ENCODE measurements at places on chromosomes 7 and 10. TPM values are rescaled to one million over a fixed set of nuclear protein-coding genes. Genes with fewer than 3 reads are reported as not detected.

DNA sequence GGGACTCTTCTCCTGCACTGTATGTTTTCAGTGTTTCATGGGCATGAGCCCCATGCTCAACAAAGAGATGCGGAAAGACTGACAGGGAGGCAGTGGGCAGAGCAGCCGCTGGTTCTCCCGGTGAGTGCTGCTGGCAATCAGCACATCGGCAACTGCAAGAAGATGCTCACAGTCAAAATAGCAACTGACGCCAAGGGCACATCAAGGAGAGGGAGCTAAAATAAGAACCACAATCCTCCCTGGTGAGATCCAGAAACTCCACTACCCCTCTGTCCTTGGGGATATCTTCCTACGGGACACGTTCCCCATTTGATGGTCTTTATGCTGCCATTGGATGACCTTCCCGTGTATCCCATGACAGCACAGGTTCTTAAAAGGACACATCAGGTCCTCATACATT, 28.9 kb upstream of the SVIL start:
- DNase-seq: no peak
- no peaks in the 10 kb centered on the region for H3K36me3 ChIP-seq
- peaks cover 16% of the 10 kb centered on the region for H3K4me1 ChIP-seq
- H3K27ac ChIP-seq: no peak overlapping the region

DNA sequence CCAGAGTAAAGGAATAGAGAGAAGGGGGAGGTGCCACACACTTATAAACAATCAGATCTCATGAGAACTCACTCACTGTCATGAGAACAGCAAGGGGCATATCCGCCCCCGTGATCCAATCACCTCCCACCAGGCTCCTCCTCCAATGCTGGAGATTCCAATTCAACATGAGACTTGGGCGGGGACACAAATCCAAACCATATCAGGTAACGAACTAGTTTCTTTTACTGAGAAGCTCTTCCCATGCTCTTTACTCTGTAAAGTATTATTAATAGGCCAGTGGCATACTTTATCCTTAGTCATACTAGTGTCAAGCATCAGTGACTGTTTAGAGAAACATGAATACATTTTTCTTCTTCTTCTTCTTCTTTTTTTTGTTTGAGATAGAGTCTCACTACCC, 39.4 kb upstream of the ZNF488 start:
- H3K27me3 ChIP-seq: no peaks in the 10 kb centered on the region
- no peak for DNase-seq
- no peak overlapping the region for H3K4me3 ChIP-seq
- H3K27ac ChIP-seq: no peak overlapping the region

DNA sequence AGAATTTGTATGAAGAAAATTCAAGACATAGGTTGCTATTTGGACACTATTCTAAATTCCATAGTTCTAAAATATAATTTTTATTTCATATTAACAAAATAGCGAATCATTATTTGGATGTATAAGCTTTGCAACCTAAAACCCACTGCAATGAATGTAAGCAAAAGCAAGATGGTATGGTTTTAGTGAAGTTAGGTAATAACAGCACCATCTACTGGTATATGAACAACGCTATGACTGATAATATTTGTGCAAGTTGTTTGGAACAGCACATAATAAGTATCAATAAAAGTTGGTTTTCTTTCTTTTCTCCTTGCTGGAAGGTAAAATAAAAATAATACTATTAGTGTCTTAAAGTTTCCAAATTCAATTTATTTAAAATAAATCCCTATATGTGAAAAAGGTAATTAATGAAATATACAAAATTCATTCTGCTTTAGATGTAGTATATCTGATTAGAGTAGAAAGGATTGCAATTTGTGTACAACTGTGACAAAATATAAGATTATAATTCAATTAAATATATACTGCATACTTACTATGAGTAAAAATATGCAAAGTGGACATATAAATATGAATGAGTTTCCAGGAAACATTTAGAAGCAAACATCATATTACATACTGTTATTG, 79.0 kb upstream of the LSM8 start:
- H3K36me3 ChIP-seq: no peaks in the 10 kb centered on the region
- no peaks in the 10 kb centered on the region for H3K4me1 ChIP-seq
- no peak overlapping the region for H3K27ac ChIP-seq
- H3K27me3 ChIP-seq: no peaks in the 10 kb centered on the region

DNA sequence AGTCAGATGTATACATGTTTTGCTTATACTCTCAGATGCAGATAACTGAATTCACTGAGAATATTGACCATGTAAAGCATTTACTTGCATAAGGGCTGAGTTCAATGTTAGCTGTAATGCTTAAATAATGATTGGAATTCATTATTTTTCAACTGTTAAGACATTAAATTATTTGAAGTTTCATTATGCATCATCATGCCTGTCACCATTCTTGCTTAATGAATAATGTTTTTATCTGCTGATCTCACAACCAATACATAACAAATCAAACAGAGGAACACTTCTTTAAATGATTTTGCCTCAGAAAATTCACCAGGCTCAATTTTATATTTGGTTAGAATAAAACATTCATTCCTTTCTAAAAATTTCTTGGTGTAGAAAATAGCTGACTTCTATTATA, 233.4 kb downstream of the GPR37 start:
- H3K27ac ChIP-seq: no peak overlapping the region
- no peaks in the 10 kb centered on the region for H3K27me3 ChIP-seq
- no peaks in the 10 kb centered on the region for H3K36me3 ChIP-seq
- H3K4me3 ChIP-seq: no peak overlapping the region
- peaks cover 9% of the 10 kb centered on the region for H3K4me1 ChIP-seq
- DNase-seq: no peak

- H3K27me3 ChIP-seq: no peaks in the 10 kb centered on the region
- no peaks in the 10 kb centered on the region for H3K36me3 ChIP-seq
- no peak overlapping the region for H3K27ac ChIP-seq
- no peak for DNase-seq
Observed at GRCh38 chr7:84729284-84729683, 457.6 kb downstream of the SEMA3D start.

DNA sequence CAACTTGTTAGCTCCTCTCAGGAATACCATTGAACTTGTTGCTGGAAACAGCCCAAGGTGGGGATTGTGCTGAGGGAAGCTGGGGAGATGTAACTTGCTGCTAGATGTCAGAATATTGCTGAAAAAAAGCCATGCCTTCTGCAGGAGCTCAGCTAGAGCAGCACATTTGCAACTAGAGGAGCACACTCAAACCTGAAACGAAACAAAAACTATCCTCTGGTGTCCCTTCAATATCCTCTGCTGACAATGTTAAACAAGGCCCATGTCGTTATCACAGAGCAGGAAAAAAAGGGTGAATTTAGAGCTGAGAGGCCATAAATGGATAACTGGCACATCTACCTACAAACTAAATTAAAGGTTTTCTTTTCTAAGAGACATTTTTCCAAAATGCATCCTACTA, 53.7 kb upstream of the MACC1 start:
- no peaks in the 10 kb centered on the region for H3K27me3 ChIP-seq
- no peaks in the 10 kb centered on the region for H3K36me3 ChIP-seq
- no peak for DNase-seq
- H3K4me1 ChIP-seq: no peaks in the 10 kb centered on the region

- no peak overlapping the region for H3K4me3 ChIP-seq
- peaks cover 12% of the 10 kb centered on the region for H3K4me1 ChIP-seq
- H3K36me3 ChIP-seq: no peaks in the 10 kb centered on the region
- H3K27me3 ChIP-seq: no peaks in the 10 kb centered on the region
- no peak for DNase-seq
Observed at GRCh38 chr7:2597273-2597640, 34.5 kb upstream of the TTYH3 start.

DNA sequence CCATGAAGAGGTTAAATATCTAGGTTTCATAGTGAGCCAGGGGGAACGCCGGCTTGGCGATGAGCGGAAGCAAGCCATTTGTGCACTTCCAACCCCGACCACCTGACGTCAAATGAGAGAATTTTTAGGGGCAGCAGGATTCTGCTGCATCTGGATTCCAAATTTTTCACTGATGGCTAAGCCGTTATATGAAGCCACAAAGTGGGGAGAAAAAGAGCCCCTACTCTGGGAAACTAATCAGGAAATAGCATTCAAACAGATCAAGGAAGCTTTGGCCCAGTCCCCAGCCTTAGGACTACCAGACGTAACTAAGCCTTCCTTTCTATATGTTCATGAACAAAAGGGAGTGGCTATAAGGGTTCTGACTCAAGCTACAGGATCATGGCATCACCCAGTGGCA, 12.9 kb upstream of the ADCK2 start:
- H3K27ac ChIP-seq: no peak overlapping the region
- H3K36me3 ChIP-seq: no peaks in the 10 kb centered on the region
- H3K4me1 ChIP-seq: no peaks in the 10 kb centered on the region
- no peaks in the 10 kb centered on the region for H3K27me3 ChIP-seq
- no peak overlapping the region for H3K4me3 ChIP-seq

- no peaks in the 10 kb centered on the region for H3K36me3 ChIP-seq
- H3K4me3 ChIP-seq: no peak overlapping the region
- no peak overlapping the region for H3K27ac ChIP-seq
- H3K27me3 ChIP-seq: no peaks in the 10 kb centered on the region
Observed at GRCh38 chr7:52463341-52463740, 572.1 kb upstream of the POM121L12 start.

DNA sequence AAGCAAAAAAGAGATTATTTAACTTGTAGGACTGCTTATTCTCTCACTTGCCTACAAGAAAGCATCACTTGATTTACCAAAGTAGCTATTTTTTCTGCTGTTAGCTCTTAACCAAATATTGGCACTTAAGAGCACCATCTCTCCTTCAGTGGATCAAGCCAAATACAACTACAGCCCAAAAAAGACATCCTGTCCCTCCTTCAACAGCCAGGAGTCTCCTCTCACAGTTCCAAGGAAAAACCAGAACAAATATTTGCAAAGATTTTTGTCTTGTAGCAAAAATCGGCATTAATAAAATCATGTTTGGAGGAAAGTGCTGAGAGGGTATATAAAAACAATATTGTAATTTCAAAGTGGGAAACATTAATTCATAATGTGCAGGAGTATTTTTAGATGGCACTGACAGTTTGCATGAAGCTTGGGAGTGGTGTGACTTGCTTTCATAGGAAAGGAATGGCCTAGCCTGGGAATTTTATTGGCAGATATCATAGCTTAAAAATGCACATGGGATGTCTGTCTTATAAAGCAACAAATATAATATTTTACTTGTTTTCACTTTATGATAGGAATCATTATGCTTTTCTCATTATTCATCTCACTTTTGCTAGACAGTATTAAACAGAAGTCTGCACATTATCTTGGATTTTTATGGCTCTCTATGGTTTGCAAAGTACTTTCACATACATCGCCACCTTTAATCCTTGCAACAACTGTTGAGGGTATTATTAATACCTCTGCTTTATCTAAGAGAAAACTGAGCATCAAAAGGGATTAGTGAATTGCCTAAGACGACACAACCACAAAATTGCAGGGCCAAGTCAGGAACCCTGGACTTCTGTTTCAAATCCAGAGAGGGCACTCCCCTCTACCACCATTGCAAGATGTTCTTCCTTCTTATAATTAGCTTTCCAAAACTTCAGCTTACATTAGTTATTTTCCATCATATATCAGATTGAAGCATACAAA, 103.5 kb downstream of the AGMO start:
- no peak overlapping the region for H3K4me3 ChIP-seq
- DNase-seq: peak; percentile 23
- peaks cover 3% of the 10 kb centered on the region for H3K4me1 ChIP-seq

DNA sequence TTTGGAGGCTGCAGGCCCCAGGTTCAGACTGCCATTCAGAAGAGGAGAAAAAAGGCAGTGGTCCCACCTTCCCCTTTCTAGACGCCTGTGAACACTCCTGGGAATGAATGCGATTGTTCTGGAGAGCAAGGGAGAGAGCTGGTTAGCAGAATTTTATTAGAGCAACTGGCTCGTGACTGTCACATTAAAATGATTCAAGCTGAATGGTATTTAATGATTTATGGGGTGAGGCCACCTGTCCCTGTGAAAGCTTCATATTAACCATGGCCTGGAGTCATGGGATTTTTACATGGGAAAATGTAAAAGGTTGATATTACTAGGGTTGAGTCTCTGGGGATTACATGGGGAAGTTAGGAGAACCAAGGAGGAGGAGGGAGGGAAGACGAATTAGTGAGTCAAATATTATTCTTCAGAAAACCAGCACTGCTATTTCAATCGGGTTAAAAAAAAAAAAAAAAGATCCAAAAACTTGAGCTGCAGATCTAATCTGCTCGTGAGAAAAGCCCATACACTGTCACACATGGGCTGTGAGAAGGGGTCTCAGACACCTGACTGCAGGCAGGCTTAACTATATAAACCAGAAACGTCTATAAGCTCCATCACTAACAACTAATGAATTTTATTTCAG, 8.3 kb downstream of the CXCL12 start:
- no peaks in the 10 kb centered on the region for H3K36me3 ChIP-seq
- no peak overlapping the region for H3K27ac ChIP-seq
- DNase-seq: peak; percentile 31
- H3K4me1 ChIP-seq: no peaks in the 10 kb centered on the region
- H3K27me3 ChIP-seq: no peaks in the 10 kb centered on the region
- no peak overlapping the region for H3K4me3 ChIP-seq

- no peak overlapping the region for H3K27ac ChIP-seq
- H3K36me3 ChIP-seq: no peaks in the 10 kb centered on the region
- no peaks in the 10 kb centered on the region for H3K27me3 ChIP-seq
- no peaks in the 10 kb centered on the region for H3K4me1 ChIP-seq
- H3K4me3 ChIP-seq: no peak overlapping the region
Observed at GRCh38 chr7:12777257-12777656, 89.8 kb downstream of the ARL4A start.

DNA sequence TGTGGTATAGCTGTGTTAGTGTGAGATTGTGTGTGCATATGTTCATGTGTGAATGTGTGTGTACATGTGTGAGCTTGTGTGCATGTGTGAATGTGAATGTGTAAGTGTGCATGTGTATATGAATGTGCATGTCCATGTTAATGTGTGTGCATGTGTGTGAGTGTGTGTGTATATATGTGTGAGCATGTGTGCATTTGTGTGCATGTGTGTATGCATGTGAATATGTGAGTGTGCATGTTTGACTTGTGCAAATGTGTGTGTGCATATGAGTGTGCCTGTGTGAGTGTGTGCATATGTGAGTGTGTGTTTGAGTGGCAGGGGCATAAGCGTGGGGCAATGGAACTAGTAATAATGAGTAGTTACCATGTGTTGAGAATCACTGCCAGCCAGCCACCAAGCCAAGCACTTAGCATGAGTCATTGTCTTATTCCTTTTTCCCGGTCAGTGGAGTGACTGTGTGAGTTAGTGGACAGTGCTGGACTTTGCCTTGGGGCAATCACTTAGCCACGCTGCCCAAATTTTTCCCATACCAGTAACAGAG, 46.3 kb upstream of the SHH start:
- DNase-seq: no peak
- H3K4me1 ChIP-seq: no peaks in the 10 kb centered on the region
- H3K4me3 ChIP-seq: no peak overlapping the region
- H3K36me3 ChIP-seq: no peaks in the 10 kb centered on the region

- no peak overlapping the region for H3K4me3 ChIP-seq
- H3K4me1 ChIP-seq: no peaks in the 10 kb centered on the region
- H3K27me3 ChIP-seq: no peaks in the 10 kb centered on the region
- H3K36me3 ChIP-seq: no peaks in the 10 kb centered on the region
Observed at GRCh38 chr10:77909021-77909748, 17.4 kb downstream of the DLG5 start.

TMEM236 gene
- total RNA-seq: not detected

PTF1A gene
- total RNA-seq: not detected

CACNB2 gene
- not detected for total RNA-seq

GARIN1A gene
- 0.16 TPM for total RNA-seq

NME8 gene
- not detected for total RNA-seq

GHITM gene
- 125 TPM for total RNA-seq
